ENCODE measurements at places on chromosomes 5 and 9.

GRCh38 chr5:139828207-139828895 is 32.7 kb downstream of the PSD2 start:
- no peak for DNase-seq

- DNase-seq, result no peak
Measured at GRCh38 chr5:175032741-175033151, 308.4 kb downstream of the MSX2 start.

GRCh38 chr9:13352451-13352979 is 73.0 kb upstream of the MPDZ start:
- DNase-seq, result peak; percentile 42

GRCh38 chr5:108730617-108731340 is 16.9 kb upstream of the FER start:
- DNase-seq, result no peak

DNA sequence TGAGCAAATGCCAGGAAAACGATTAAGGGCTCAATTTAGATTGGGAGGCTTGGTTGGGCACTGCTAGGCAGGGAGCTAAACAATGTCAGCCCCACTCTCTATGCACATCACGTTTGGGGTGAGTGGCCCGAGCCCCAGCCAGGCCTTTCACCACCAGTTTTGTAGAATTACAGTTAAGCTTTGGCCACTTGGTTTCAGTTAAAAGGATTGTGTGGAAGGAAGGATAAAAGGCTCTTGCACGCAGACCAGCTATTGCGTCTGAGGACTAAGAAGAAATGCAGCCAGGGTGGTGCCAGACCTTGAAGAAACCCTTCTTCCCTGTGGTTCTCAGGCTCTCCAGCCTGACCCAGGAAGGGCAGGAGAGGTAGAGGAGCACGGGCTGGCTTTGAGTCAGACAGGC is 125.3 kb upstream of the SLC44A1 start:
- DNase-seq, result no peak

DNA sequence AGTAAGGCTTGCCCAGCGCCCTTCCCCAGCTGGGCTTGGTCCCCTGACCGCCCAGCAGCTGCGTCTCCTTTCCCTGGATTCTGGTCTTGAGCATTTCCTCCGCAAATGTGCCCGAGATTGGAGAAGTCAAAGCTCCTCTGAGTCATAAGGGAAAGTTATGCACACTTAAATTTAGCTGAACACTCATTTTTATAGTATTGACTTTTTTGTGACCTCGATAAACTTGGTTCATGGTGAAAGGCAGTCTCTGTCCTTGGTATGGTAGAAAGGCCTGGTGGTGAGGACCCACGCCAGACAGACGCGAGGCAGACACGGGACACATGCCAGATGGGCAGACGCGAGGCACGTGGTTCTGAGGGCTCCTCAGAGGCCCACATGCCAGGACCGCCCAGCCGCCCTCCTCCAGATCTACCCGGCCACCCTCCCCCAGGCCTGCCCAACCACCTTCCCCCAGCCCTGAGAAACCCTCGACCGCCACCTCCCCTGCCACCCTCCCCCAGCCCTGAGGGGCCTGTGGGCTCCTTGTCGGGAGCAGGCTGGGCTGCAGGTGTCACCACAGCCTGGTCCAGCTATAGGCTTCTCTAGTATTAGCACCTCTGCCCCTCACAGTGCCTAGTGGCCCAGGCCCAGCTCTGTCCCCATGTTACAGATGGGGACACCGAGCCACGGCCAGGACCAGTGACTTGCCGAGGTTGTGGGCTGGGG is 60.9 kb upstream of the CACNA1B start:
- DNase-seq, result no peak

DNA sequence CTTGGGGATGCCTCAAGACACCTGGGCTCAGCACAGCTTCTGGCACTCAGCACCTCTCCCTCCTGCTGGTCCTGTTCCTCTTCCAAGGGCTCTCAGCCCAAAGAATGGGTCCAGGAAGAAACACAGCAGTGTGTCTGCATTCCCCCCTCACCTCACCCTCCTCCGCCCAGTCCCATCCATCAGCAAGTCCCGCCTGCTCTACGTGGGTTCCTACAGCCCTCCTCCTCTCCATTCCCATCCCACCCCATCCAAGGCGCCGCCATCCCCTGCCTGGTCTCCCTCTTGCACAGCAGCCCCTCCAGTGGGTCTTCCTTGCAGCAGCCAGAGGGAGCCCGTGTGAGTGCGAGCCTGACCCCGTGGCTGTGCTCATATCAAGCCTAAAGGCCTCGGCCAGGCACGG is 52.3 kb upstream of the RPL26L1 start:
- DNase-seq, result no peak

DNA sequence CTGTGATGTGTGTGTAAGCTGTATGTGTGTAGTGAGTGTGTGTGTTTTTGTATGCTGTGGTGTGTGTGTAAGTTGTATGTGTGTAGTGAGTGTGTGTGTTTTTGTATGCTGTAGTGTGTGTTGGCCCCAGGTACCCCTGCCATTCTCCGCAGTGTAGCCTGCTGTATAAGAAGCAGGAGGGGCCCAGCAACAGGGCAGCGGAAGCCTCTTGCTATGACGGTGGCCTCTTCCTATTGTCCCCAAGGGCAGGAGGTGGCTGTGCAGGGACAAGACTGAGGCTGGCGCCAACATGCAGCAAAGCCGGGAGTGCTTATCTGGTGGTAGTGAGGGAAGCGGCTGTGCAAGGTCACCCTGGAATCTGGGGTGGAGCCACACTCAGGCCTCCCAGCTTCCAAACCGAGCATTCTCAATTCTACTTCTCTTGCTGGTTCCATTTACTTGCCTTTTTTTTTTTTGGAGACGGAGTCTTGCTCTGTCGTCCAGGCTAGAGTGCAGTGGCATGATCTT is 5.1 kb downstream of the SPAAR start:
- no peak for DNase-seq

- DNase-seq, result peak; percentile 7
Measured at GRCh38 chr5:155587458-155587857, 573.9 kb downstream of the KIF4B start.

Measured in MM.1S (cell line).